ENCODE measurements at places on chromosomes 12 and 14.

GRCh38 chr14:23326491-23327332 lies 5.5 kb downstream of the PABPN1 start:
- no peaks in the 10 kb centered on the region for H3K27me3 ChIP-seq
- no peak overlapping the region for H3K27ac ChIP-seq
- H3K4me3 ChIP-seq: no peak overlapping the region
- no peak for DNase-seq
- peaks cover 7% of the 10 kb centered on the region for H3K4me1 ChIP-seq

DNA sequence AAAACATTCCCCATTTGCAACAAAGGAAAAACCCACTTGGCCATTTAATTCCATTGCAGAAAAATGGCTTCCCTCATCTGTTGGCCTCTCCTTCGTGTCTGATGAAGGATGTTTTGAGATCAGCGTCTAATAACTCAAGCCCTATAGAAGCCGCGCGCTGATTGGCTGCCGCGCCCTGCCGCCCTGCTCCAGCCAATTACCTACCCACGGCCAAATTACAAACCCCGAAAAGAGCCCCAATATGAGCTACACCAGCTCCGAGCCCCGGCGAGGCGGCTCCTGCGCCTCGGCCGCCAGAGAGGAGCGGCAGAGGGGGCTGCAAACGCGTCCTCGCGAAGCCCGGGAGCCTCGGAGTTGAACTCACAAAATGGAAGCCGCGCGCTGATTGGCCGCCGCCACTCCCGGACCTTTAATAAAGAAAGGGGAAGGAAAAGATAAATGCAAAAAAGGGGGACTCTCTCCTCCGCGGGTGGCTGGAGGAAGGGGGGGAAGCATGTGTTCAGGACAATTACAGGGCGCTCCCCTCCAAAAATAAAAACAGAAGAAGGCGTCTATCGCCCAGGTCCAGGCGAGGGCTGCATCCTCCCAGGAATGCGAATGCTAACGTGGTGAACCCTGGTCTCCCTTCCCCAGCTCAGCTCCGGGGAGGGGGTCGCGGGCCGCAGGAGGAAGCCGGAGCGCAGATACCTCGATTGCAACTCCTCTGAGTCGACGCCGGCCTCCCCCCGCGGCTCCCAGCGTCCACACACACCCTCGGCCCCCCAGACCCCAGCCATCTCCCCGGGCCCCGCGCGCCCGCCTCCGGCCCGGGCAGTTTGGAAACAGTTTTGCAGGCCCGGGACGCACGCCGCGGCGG lies 738 bp upstream of the SETD1B start:
- DNase-seq: peak; percentile 88
- H3K27ac ChIP-seq: peak overlapping the region; percentile 97
- H3K4me3 ChIP-seq: peak overlapping the region; percentile 66
- peaks cover 27% of the 10 kb centered on the region for H3K4me1 ChIP-seq

DNA sequence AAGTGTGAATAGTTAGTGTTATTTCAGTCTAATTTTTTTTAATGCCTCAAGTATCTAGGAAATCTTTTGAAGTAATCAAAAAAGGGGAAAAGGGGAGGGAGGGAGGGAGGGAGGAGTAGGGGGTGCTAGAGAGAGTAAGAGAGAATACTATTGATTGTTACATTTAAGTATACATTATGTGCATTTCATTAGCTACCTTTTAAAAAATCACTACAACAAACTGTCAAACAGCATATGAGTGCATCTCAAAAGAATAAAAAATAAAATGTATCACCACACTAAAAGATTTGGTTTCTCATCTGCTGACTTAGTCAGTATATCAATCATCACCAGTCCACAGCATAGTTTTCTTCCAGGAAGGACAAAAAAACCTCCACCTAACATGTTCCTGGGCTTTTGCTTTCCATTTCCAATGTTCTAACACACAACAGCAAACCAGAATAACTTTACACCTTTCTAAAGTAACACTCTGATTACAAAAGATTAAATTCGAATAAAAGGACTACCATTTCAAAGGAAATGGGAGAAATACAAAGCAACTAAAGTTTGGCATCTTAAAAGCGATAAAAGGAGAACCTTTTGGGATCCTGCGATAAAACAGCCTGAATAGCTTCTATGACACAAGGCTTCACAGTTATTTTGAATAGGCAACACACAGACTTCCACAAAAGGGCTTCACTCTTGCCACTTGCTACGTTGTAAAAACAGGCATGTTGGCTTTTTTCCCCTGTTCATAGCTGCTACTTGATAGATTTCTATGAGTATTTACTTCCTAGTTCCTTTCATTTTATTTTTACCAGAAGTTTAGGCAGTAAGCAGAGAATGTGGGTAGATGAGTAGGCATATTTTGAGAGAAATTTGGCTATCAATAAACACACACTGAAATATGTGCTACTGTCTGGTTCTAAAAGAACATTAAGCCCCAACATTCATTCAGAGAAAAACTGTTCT lies 160.9 kb downstream of the EPS8 start:
- H3K27ac ChIP-seq: no peak overlapping the region
- DNase-seq: no peak
- H3K4me3 ChIP-seq: no peak overlapping the region
- H3K36me3 ChIP-seq: no peaks in the 10 kb centered on the region
- H3K4me1 ChIP-seq: no peaks in the 10 kb centered on the region
- no peaks in the 10 kb centered on the region for H3K27me3 ChIP-seq

- H3K27ac ChIP-seq: no peak overlapping the region
- no peaks in the 10 kb centered on the region for H3K27me3 ChIP-seq
- H3K36me3 ChIP-seq: no peaks in the 10 kb centered on the region
These were observed 22.3 kb upstream of the PLEKHH1 start for GRCh38 chr14:67510836-67511235.

DNA sequence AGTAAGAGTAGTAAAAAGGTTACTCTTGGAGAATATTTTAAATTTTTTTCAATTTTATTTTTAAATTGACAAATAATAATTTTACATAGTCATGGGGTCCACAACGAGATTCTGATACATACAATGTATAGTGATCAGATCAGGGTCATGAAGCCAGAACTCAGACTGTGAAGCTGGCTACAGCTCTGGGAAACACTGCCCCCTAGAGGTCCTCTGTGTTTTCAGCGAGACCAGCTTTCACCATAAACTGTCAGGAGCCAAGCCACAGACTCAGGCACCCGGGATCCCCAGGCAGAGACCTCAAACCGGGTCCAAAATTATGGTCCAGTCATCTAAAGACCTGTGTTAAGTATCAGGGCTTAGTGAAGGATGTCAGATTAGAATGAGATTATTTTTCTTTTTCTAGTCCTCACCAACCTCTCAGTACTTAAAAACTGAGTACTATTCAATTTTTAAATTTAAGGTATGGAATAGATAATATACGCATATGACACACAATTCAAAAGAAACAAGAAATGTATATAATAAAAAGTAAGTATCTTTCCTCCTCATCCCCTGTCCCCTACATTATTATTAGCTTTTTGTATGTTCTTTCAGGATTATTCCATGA lies 397.1 kb downstream of the MDGA2 start:
- no peaks in the 10 kb centered on the region for H3K4me1 ChIP-seq
- no peak overlapping the region for H3K27ac ChIP-seq
- H3K4me3 ChIP-seq: no peak overlapping the region
- no peaks in the 10 kb centered on the region for H3K27me3 ChIP-seq
- no peaks in the 10 kb centered on the region for H3K36me3 ChIP-seq

GRCh38 chr12:105455261-105455660 lies 124.8 kb downstream of the C12orf75 start:
- no peak for DNase-seq
- no peak overlapping the region for H3K27ac ChIP-seq
- H3K4me1 ChIP-seq: no peaks in the 10 kb centered on the region
- H3K36me3 ChIP-seq: no peaks in the 10 kb centered on the region
- no peaks in the 10 kb centered on the region for H3K27me3 ChIP-seq

GRCh38 chr12:88401155-88401554 lies 179.1 kb downstream of the KITLG start:
- no peaks in the 10 kb centered on the region for H3K4me1 ChIP-seq
- no peak for DNase-seq
- H3K27ac ChIP-seq: no peak overlapping the region
- H3K27me3 ChIP-seq: no peaks in the 10 kb centered on the region

GRCh38 chr12:118371321-118372282 lies 1.1 kb downstream of the TAOK3 start:
- peak overlapping the region; percentile 64 for H3K27ac ChIP-seq
- no peaks in the 10 kb centered on the region for H3K36me3 ChIP-seq
- DNase-seq: no peak
- H3K27me3 ChIP-seq: no peaks in the 10 kb centered on the region
- H3K4me3 ChIP-seq: peak overlapping the region; percentile 92

GRCh38 chr14:96852823-96853422 lies 55.7 kb downstream of the VRK1 start:
- DNase-seq: peak; percentile 4
- H3K36me3 ChIP-seq: peaks cover 8% of the 10 kb centered on the region
- H3K27me3 ChIP-seq: no peaks in the 10 kb centered on the region
- no peaks in the 10 kb centered on the region for H3K4me1 ChIP-seq
- H3K4me3 ChIP-seq: no peak overlapping the region
- no peak overlapping the region for H3K27ac ChIP-seq

GRCh38 chr14:80080601-80081000 lies 130.7 kb downstream of the DIO2 start:
- DNase-seq: no peak
- no peaks in the 10 kb centered on the region for H3K4me1 ChIP-seq
- H3K27ac ChIP-seq: no peak overlapping the region
- no peaks in the 10 kb centered on the region for H3K36me3 ChIP-seq
- no peaks in the 10 kb centered on the region for H3K27me3 ChIP-seq

DNA sequence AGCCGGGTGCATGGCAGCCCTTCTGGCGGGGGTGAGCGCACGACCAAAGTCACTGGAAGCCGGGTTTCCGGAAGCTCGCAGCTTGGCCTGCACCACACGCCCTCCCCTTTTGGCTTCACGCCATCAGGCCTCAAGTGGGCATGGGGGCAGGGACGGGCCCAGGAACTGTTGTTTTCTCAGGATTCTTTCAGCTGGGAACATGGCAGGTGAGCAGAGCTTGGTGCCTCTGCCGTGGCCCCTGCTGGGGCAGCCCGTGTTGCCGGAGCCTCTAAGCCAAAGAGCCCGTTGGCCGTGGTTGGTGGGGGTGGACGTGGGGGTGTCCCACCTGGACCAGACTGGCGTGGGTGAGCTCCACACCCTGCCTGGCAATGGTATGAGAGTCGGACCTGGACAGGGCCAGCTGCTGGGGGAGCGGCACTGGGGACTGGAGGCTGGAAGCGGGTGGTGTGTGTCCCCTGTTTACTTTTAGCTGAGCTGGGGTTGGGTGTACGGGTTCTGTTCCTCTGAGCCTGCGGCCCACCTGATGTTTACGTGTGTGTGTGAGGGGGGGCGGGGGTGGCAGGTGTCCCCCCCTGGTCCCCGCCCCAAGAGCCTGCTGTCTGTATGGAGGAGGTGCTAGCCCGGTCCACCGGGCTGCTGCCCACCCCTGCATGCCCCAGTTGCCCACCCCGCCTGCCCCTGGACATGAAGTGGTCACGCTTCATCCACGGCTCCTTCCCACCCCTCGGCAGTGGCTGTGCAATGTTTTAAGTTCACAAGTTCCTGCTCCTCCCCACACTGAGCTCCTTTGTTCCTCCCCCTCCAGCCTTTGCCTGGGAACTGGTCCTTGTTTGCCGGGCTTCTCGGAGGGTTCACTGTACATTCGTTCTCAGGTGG lies 28.7 kb upstream of the PLD4 start:
- no peaks in the 10 kb centered on the region for H3K4me1 ChIP-seq
- no peak overlapping the region for H3K4me3 ChIP-seq
- H3K27ac ChIP-seq: no peak overlapping the region
- no peaks in the 10 kb centered on the region for H3K36me3 ChIP-seq
- H3K27me3 ChIP-seq: no peaks in the 10 kb centered on the region
- DNase-seq: no peak

- no peak overlapping the region for H3K4me3 ChIP-seq
- no peaks in the 10 kb centered on the region for H3K36me3 ChIP-seq
- no peak overlapping the region for H3K27ac ChIP-seq
- no peaks in the 10 kb centered on the region for H3K27me3 ChIP-seq
- peaks cover 18% of the 10 kb centered on the region for H3K4me1 ChIP-seq
- DNase-seq: no peak
These were observed 12.7 kb downstream of the SPTLC2 start for GRCh38 chr14:77603654-77604255.

GRCh38 chr12:56676851-56677580 lies 11.1 kb downstream of the PTGES3 start:
- peak overlapping the region; percentile 30 for H3K27ac ChIP-seq
- H3K27me3 ChIP-seq: no peaks in the 10 kb centered on the region
- peaks cover 37% of the 10 kb centered on the region for H3K4me1 ChIP-seq
- peaks cover 31% of the 10 kb centered on the region for H3K36me3 ChIP-seq
- no peak overlapping the region for H3K4me3 ChIP-seq
- no peak for DNase-seq

DNA sequence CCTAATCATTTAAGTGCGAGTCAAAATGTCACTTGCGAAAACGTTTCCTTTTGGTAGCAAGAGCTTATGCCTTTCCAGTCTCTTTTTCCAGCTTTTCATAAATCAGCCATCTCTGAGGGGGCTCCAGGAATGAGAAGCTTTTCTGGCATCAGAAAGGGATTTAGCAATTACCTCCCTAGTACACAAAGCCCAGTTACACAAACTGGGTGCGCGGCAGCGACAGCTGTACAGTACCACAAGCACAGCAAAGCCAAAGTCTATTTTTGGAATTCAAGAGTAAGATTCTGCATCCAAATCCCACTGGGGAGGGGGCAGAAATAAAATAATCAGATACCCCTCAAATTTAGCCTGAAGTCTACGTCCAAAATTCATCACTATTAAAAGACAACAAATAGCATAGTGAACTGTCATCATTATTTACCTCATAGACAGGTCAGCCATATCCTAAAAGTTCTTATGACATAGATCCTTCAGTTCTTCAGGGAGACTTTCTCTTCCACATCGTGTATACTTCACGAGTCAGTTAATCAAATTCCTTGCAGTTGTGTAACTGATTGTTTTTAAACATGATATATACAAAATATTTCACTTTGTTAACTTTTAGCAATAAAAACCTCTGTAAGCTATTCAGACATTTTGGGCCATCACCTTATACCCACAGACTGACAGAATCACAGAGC lies 150.8 kb downstream of the TTC7B start:
- no peak overlapping the region for H3K27ac ChIP-seq
- DNase-seq: no peak
- no peak overlapping the region for H3K4me3 ChIP-seq

DNA sequence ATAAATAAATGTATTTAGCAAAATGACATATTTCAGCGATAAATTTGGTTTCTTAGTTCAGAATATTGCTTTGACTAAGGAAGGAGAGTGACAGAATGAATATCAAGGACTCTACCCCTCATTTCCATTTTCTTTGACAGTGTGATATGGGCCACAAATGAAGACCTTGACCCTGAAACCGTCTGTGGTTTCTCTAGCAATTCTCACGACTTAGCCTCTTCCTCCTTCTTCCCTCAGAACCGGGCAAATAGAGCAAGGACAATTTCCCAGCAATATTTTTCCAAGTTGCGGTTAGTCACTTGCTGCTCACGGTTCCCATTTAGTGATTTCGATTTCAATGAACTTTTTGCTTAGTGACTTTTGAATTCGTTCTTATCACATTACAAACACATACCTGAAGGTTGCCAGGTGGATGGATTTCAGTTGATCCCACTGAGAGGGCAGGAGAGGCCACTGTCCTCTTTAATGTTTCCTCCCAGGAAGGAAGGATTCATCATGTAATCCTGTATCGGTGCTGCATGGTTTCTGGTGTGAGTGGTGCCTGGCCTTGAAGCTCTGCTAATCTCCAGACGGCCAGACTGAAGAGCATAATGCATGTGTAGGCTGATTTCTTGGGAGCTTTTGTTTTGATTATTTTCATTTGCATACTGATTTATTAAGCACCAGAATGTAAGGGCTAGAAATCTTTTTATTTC lies 77.6 kb downstream of the CHST11 start:
- peaks cover 9% of the 10 kb centered on the region for H3K4me1 ChIP-seq
- H3K27me3 ChIP-seq: no peaks in the 10 kb centered on the region
- H3K27ac ChIP-seq: no peak overlapping the region
- no peak for DNase-seq
- H3K4me3 ChIP-seq: no peak overlapping the region
- H3K36me3 ChIP-seq: no peaks in the 10 kb centered on the region
